ENCODE measurements at places on chromosomes 3 and 15.

DNA sequence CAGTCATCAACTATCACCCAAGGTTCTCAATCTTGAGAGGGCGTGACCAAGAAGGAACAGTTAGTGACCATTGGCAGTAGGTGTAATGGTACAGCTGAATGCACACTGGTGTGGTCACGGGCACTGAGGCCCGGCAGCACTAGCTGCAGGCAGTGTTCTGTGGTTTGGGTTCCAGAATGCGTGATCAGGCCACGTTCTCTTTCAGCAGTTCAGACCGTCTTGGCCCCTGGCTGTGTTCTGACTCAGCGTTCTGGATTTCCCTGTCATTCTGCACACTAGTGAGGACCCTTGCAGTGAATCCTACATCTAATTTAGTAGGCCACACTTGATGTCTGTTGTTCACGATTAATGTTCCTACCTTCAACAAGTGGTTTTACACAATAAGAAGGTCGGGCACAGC lies 220.5 kb upstream of the SLCO3A1 start:
- DNase-seq = no peak

GRCh38 chr15:78979456-78980320 lies 34.8 kb upstream of the CTSH start:
- peak; percentile 68 for DNase-seq

- no peak for DNase-seq
These were observed 58.0 kb upstream of the MBNL1 start for GRCh38 chr3:152210697-152211096.

DNA sequence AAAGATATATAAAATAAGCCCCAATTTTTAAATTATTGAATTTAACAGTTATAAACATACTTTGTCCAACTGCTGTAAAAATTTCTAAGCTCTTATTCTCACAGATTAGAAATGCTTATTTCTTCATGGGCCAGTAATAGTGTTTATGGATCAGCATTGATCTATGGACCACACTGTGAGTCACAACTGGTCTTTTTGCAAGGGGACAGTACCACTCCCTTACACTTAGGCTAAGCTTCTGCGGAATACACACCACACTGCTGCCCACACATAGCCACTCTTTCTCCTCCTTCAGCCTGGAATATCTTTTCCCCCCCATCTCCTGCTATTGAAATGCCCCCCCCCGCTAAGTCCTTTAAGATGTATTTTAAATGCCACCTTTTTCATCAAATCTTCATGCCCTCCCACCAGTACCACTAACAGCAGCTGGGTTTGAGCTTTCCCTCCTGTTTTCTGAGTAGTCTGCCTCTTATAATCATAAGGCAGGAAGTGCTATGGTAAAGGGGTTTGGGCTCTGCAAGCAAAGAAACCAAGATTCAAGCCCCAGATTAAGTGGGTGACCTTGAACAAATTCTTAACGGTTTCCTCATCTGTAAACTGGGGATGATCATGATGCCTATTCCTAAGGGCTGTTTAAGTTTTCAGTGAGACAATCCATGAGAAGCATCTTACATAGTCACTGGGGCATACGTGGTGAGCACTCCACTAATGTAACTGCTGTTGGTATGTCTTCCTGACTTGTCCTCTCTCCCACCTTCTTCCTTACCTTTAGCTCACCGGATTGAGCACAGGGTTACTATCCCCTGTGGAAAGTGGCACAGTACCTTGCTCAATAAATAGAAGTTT lies 69.2 kb downstream of the DCUN1D1 start:
- no peak for DNase-seq

- DNase-seq = no peak
These were observed 10.8 kb downstream of the BHLHE40 start for GRCh38 chr3:4990069-4990468.

GRCh38 chr3:3154879-3155610 lies 24.4 kb downstream of the CRBN start:
- DNase-seq = no peak

GRCh38 chr3:123244128-123244527 lies 42.4 kb downstream of the SEC22A start:
- no peak for DNase-seq

- DNase-seq = no peak
These were observed 5.8 kb downstream of the MNS1 start for GRCh38 chr15:56459096-56459495.

DNA sequence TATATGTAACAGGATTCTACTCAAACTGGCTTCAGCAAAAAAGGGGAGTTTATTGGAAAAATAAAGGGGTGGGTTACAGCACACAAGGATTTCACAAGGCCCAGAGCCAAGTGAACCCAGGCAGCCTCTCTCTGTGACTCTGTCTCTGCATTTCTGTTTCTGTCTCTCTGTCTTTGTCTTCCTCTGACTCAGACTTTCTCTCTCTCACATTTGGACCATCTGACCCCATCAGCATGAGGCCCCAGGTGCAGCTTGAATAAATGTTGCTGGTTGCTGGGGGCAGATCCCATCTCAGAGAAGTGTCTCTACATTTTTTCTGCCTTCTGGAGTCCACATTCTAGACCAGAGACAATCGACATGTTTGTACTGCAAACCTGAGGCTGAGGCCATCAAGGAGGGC lies 45.0 kb downstream of the RPLP1 start:
- no peak for DNase-seq

- DNase-seq = no peak
These were observed 49.0 kb upstream of the SLC4A7 start for GRCh38 chr3:27533261-27533607.

GRCh38 chr3:39207361-39208186 lies 15.2 kb upstream of the XIRP1 start:
- no peak for DNase-seq

- no peak for DNase-seq
These were observed 1.4 kb downstream of the DLG1 start for GRCh38 chr3:197297002-197297401.

GRCh38 chr15:86915811-86916331 lies 836.2 kb downstream of the AGBL1 start:
- DNase-seq = peak; percentile 7

- no peak for DNase-seq
These were observed 14.8 kb upstream of the HDAC11 start for GRCh38 chr3:13465236-13465873.

DNA sequence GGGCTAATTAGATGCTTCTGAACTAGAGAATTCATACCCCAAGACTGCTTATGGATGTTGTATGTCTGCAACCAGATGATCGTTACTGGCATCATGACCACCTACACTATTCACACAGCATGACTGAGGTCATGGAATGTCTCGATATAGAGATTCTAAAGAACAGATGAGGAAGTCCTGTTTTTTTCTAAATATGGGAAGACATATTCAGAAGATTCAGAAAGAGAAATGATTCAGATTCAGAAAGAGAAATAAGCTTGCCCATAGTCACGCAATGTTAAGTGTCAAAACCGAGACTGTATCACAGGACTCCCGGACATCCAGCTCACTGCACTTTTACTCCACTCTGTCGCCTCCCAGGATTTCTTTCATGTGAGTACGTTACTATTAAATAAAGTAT lies 136.2 kb downstream of the TPRG1 start:
- no peak for DNase-seq

- DNase-seq = peak; percentile 95
These were observed 9.9 kb downstream of the AMOTL2 start for GRCh38 chr3:134364061-134364935.

GRCh38 chr3:194293546-194294198 lies 57.5 kb downstream of the CPN2 start:
- no peak for DNase-seq

DNA sequence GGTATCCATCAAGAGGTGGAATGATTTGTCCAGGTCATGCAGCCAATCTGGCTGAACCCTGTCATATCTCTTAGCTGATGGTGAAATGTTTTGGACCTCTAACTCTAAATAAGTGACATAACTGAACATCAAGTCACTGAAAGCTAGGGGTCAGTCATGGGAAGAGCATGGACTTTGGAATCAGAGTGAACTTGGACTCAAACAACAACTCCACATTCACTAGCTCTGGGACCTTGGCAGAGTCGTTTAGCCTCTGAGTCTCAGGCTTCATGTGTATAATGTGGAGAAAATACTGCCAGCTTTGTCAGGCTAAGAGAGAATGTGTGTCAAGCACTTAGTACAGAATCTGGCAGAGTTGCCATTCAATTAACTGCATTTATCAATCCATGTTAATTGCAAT lies 557.8 kb upstream of the CFAP20DC start:
- DNase-seq = peak; percentile 7

GRCh38 chr3:27342267-27342666 lies 26.9 kb downstream of the NEK10 start:
- DNase-seq = no peak

GRCh38 chr15:80375968-80376891 lies 28.0 kb upstream of the ARNT2 start:
- DNase-seq = no peak

- DNase-seq = no peak
These were observed 101.9 kb upstream of the ICE2 start for GRCh38 chr15:60580650-60581376.
